ENCODE measurements at places on chromosomes 11 and 22.

DNA sequence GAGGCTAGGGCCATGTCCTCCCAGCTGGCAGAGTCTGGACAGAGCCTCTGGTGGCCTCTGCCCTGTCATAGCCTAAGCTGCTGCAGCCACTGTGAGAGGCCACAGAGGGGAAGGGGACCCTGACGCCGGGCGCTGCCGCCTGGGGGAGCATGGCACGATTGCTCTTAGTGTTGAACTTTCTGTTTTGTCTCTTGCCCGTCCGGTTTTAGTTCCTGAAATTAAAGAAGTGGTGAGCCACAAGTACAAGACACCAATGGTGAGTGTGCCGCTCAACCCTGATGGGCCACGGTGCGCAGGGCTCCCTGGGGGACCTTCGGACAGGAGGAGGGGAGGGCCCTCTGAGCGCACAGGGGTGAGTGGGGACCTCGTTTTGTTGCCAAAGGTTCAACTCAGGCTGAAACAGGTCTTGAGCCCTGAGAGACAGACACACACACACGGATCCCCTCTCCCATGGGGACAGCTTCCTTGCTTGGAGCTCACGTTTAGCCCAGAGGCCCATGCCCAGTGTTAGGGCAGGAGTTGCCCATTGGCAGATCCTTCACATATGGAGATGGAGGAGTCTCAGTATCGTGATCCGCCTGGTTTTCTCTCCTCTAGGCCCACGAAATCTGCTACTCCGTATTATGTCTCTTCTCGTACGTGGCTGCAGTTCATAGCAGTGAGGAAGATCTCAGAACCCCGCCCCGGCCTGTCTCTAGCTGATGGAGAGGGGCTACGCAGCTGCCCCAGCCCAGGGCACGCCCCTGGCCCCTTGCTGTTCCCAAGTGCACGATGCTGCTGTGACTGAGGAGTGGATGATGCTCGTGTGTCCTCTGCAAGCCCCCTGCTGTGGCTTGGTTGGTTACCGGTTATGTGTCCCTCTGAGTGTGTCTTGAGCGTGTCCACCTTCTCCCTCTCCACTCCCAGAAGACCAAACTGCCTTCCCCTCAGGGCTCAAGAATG is 23.8 kb downstream of the MYBPC3 start:
- DNase-seq = no peak

GRCh38 chr11:97229936-97230335 is 840.1 kb downstream of the JRKL start:
- no peak for DNase-seq

DNA sequence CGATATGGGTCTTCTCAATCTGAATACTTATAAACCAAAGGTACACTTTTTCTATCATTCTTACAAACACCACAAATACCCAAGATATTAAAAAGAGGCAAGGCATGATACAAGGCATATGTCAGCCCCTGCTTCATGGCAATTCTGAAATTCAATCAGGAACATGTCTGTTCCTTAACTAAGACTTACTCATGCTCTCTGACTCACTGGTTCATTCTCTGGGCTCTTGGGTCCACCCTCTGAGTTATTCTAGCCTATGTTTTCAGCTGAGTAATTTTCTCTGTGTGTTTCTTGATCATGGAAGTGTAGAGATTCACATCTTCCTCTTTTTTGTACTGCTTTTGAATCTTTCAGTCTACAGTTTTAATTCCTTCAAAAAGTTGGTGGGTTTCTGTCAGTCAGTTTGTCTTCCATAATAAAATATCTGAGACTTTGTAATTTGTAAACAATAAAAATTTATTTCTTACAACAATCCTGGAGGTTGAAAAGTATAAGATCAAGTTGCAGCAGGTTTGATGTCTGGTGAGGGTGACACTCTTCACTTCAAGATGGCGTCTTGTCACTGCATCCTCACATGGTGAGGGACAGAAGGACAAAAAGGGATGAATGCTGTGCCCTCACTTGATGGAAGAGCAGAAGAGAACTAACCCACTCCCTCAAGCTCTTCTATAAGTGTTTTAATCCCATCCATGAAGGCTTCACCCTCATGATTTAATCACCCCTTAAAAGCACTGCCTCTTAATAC is 211.7 kb downstream of the FAM76B start:
- DNase-seq = peak; percentile 9

DNA sequence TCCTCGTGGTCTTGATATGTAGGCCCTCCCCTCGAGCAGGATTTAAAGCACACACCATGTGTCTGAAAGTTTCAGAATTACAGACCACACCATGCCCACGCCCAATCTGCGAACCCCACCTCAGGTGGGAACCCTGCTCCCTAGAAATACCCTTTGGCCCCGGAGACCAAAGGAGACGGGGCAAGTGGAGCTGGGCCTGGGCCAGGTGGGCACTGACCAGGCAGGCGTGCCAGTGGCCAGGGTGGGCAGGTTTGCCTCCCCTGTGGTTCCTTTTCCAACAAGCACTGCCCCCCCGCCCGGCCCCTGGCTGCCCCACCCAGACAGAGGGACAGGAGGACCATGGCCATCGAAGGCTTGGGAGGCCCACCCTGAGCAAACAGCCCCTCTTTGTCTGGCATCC is 400.4 kb downstream of the TBC1D22A start:
- DNase-seq = no peak

DNA sequence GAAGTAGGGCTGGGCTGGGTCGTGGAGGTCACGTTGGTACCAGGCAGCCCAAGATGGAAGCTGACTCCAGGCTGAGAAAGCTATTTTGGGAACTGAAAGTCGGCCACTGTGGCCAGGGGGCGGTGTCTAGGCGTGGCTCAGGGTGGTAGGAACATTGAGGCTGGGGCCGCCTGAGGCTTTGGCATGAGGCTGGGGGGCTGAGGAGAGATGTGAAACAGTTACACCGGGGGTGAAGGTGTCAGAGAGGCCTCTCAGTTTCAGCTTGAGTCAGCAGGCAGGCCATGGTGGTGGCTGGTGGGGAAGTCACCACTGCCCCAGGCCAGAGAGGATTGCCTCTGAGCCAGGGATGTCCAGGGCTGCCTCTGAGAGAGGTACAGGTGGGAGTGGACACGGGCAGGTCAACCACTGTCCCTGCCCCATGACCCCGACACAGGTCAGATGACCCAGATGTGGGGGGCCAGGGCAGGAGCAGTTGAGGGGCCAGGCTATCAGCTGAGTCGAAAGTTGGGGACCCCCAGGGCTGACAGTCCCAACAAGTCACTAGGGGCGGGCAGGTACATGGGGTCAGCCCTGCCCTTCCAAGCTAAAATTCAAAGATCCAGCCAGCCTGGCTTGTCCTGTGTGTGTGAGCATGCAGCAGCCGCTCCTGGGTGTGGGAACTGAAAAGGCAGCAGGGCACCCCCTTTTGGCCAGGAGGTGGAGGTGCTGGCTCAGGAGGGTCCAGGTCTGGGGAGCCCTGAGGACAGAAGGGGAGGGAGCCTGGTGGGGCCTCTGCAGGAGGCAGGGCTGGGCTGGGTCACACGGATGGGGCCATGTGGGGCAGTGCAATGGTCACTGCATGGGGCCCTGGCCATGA is 7.2 kb downstream of the KCNK7 start:
- DNase-seq = no peak

DNA sequence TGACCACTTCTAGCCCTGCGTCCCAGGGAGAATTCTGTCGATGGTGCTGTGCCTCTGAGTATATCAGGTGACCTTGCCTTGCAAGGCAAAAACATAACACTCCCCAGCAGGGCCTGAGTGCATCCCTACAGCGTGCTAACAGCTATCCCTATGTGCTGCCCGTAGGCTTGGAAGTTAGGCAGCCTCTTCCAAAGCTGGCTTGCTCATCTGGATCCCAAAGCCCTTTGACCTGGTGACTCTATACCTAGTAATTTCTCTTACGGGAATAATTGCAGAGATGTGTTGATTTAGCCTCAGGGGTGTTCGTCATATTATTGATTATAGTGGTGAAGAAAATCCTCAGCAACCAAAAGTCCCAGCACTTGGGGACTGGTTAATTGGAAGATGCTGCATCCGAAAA is 32.6 kb upstream of the CRYBB3 start:
- DNase-seq = no peak

DNA sequence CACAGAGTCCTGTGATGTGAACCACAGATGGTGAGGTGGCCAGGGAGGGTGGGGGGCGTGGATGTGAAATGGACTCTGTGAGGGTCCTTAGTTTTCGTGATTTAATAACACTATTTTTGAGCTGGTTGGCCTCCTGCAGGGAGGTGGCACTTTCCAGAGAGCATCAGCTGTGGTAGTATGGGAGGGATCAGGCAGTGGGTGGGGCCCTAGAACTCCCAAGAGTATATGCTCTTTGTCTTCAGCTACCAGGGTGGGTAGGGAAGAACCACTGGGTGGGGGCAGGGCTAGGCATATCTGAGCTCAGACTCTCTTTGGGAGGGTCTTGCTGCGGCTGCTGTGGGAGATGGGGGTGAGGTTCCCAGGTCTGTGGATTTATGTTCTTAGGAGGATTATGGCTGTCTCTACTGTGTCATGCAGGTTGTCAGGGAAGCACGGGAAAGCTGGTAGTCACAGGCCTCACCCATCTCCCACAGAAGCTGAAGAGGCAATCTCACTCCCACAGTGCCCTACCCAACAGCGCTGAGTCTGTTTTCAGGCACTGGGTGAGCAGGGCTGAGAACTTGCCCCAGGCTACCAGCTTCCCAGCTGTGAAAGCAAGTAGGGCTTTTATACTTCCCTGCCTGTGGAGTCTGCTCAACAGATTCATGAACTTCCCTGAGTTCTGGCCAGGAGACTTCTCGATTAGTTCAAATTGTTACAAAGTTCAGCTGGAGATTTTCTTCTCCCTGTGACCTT is 47.9 kb upstream of the SNX19 start:
- DNase-seq = no peak

GRCh38 chr11:36360826-36361415 is 64.8 kb downstream of the PRR5L start:
- DNase-seq = no peak

GRCh38 chr11:128448200-128448886 is 139.0 kb downstream of the ETS1 start:
- DNase-seq = peak; percentile 89

DNA sequence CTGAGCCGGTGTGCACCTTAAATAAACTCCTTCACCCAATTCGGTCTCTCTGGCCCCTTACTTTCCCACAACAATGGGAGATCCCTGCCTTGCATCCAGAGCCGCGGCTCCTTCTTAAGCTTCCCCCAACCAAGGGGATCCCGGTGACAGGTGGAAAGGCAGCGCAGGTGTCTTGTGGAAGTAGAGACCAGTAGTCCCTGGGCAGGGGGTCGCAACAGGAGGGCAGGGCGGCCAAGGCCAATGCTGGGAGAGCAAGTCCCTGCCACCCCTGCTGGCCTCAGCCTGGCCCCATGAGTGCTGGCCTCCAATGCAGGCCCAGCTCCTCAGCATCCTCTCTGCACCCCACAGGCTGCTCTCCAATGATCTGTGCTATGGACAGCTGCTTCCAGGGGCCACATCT is 7.9 kb upstream of the SYT12 start:
- no peak for DNase-seq

DNA sequence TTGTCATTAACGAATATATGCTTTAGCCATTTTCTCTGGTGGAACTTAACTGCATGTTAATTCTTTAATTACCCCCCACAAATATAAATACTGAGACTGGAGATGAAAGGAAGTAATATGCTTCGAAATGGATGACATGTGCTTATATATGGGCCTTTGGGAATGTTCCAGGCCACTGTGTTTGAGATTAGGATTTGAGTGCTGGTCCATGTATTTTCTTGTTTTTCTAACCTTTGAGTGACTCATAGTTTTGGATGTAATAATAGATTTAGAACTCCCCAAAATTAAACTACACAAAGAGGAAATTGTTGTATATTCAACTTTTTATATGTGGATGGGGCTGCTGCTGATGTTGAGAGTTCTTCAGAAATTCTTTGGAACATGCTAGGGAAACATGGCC is 54.2 kb downstream of the EXT2 start:
- no peak for DNase-seq

DNA sequence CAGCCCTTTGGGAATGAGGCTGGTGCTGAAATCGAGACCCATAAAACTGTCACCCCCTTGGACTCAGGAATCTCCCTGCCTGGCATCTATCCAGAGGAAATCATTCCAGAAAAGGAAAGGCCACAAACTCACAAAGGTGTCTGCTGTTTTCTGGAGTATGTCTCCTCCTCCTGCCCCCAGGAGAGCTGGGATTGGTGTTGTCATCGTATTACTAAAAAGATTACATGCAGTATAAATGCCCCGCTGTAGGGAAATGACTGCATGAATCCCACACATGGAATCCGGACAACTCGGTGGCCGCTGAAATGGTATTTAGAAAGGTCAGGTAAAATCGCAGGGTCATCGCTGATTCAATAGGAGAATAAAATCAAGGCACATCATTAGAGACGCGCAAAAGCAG is 18.9 kb upstream of the RFPL3 start:
- no peak for DNase-seq

GRCh38 chr22:40653361-40653760 is 16.8 kb upstream of the MRTFA start:
- no peak for DNase-seq

DNA sequence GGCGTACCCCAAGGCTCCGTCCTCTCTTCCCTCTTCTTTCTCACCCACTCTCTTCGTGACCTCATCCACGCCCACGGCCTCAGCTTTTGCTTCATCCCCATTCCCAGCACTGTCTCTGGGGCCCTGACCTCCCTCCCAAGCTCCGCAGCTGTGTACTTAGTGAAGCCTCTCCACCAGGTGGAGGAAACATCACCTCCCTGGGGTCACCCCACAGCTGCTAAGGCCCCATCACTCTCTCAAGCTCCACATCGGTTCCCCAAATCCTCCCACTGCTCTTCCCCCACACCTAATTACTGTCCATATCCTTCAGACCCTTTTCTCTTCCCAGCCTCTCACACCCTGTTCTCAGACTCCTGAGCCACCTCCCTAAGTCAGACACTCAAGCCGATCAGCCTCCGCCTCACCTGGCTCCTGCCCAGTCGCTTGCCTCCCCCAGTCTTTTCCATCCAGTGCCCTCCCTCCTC is 7.9 kb upstream of the SYT7 start:
- no peak for DNase-seq

- no peak for DNase-seq
These were observed 143.7 kb downstream of the PKNOX2 start for GRCh38 chr11:125308246-125308645.

- no peak for DNase-seq
These were observed 4.0 kb downstream of the SIDT2 start for GRCh38 chr11:117182551-117182935.

DNA sequence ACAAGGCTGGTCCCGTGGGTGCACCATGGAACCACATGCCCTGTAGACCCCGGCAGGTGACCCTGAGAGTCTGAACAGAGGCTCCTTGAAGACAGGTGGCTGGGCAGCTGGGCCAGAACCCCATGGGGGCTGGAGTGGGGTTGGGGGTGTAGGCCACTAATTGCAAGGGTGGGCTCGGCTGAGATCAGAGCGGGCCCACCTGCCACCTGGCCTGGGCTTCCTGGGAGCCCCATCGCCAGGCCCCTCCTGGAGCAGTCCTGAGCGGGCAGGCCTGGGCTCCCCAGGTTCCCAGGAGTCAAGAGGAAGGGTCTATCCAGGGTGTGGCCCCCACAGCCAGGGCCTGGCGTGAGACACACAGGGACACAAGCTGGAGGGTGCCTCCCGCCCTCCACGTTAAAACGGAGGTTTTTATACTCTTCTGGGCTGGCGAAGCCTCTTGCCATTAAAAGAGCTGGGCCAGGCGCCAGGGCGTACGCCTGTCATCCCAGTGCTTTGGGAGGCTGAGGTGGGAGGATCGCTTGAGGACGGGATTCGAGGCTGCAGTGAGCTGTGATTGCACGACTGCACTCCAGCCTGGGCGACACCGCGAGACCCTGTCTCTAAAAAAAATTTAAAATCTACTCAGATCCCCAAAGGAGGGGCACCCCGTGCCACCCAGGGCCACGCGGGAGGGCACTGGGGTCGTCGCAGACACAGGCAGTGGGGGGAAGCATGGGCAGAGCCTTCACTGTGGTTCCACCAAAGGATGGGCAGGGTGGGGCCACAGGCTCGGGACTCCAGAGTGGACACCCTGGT is 4.8 kb upstream of the TRABD start:
- DNase-seq = no peak

- no peak for DNase-seq
These were observed 16.5 kb upstream of the TPBGL start for GRCh38 chr11:75223954-75224643.

Data from Caki2 (cell line).